Diencephalon (tissue), 1 donor: ENCODE measurements at places on chromosomes 11 and 22. TPM values are rescaled to one million over a fixed set of nuclear protein-coding genes. Genes with fewer than 3 reads are reported as not detected.

Gene TEX54
- not detected for total RNA-seq

Gene LGR4
- 36.9 TPM for total RNA-seq

Gene BRSK2
- total RNA-seq = 43.1 TPM

Gene HBE1
- total RNA-seq = 13.8 TPM

Gene ALDH3B1
- total RNA-seq = 0.92 TPM

Gene LRP4
- 8.8 TPM for total RNA-seq

Gene PHETA2
- total RNA-seq = 3.5 TPM

Gene MRPL21
- 38.8 TPM for total RNA-seq

Gene TMEM191B
- total RNA-seq = 7.2 TPM

Gene MYRF
- total RNA-seq = 2.8 TPM

Gene DRICH1
- total RNA-seq = 0.46 TPM

Gene GRAP2
- 0.46 TPM for total RNA-seq

Gene MMP11
- total RNA-seq = 14.3 TPM

Gene ZFTA
- 32.1 TPM for total RNA-seq

Gene VSIG10L2
- total RNA-seq = not detected

Gene WDR74
- 27.0 TPM for total RNA-seq

Gene MRGPRE
- total RNA-seq = not detected

Gene GRIK4
- total RNA-seq = 8.5 TPM

Gene APOL3
- total RNA-seq = 3.2 TPM

Gene ARHGEF12
- 216 TPM for total RNA-seq

Gene DRD4
- not detected for total RNA-seq

Gene OR6T1
- total RNA-seq = not detected

Gene POU2AF3
- total RNA-seq = 0.69 TPM

Gene MYO7A
- 3.5 TPM for total RNA-seq

Gene RASL10A
- 1.6 TPM for total RNA-seq

Gene SLC22A8
- 1.2 TPM for total RNA-seq

Gene TSGA10IP
- total RNA-seq = 0.69 TPM

Gene IL17RA
- 7.8 TPM for total RNA-seq

Gene SSH3
- 4.6 TPM for total RNA-seq

Gene TPBGL
- 0.46 TPM for total RNA-seq

Gene NEFH
- total RNA-seq = 4.4 TPM

Gene ATG2A
- 9.9 TPM for total RNA-seq

Gene OR8D1
- total RNA-seq = not detected

Gene SAA4
- total RNA-seq = not detected

Gene JHY
- 15.5 TPM for total RNA-seq

Gene SLC22A9
- total RNA-seq = not detected

Gene GP1BB
- total RNA-seq = 16.8 TPM

Gene HSPB2
- 0.92 TPM for total RNA-seq

Gene HTR3A
- 0.23 TPM for total RNA-seq

Gene EFCAB6
- total RNA-seq = 12.0 TPM

Gene NAV2
- 11.1 TPM for total RNA-seq

Gene RAD9A
- 15.5 TPM for total RNA-seq

Gene VWCE
- 1.4 TPM for total RNA-seq

Gene EIF3D
- total RNA-seq = 114 TPM

Gene CRYAB
- 8.5 TPM for total RNA-seq

Gene OR51I1
- total RNA-seq = not detected

Gene DUSP8
- 8.8 TPM for total RNA-seq

Gene APOL4
- total RNA-seq = 14.3 TPM

Gene RAB3IL1
- total RNA-seq = 4.4 TPM

Gene POTEH
- total RNA-seq = not detected

Gene ABTB2
- 4.8 TPM for total RNA-seq

Gene CALCA
- not detected for total RNA-seq
